ENCODE measurements at places on chromosomes 7 and 10. TPM values are rescaled to one million over a fixed set of nuclear protein-coding genes. Genes with fewer than 3 reads are reported as not detected.

The PTCD1 gene
- 3.5 TPM for total RNA-seq

DNA sequence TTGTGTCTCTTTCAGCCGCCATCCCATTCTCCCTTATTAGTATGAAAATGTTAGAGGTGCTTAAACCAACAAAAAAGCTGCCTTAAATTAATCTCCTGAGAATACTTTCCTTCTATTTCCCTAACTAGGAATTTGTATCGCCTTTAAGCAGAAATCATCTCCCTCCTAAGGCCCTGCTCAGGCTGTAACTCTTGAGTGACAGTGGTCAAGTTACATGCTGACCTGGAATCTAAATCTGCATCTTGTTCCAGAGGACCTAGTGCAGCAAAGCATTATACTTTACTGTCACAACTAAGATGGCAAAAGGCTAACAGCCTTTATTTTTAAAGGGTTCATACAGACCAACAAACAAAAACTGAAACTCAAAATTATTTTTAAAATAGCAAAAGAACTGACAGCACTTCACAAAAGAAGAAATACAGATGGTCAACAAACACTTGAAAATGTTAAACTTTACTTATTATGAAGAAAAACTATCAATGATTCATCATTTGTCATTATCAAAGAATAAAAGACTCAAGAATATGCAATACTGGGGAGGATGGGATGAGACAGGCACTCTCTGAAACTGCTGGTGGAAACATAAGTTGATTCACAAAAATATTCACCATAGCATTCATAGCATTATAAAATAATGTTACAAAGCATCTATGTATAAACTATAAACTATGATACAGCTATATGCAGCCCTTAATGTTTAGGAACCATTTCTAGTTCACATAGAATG lies 11.0 kb downstream of the CYREN start:
- DNase-seq = no peak

DNA sequence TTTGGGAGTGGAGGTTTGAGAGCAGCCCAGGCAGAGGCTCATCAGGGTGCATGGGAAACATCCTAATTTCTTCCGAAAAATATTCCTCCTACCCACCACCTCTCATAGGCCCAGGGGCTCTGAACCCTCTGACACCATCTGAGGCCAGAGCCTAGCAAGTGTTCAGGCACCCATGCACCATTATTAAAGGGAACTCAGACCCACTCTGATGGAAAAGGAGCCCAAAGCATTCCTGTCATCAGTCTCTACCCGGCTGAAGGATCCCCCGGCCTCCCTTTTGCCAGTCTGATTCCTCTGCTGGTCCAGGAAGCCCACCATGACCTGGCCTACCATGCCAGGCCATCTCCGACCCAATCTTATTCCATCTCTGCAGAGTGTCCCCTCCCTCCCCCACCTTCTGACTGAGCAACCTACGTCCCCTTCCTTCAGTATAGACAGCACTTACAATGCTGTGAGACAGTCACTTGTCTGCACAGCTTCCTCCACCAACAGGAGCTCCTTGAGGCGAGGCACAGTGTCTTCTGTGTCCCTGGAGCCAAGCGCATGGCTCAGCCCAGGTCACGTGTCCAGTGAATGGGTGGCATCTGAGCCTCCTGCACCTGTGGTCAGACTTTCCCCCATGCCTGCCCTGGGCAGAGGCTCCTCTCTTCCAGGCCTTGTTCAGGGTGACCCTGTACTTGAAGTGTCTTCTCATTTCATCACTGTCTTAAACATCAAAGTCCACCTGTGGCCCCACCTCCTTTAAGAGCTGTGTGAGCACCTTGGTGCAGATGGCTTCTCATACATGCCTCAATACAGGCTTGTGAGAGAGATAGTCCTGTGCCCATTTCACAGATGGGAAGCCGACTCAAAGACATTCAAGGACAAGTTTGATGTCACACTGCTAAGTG lies 889 bp upstream of the GPR15LG start:
- no peak for DNase-seq

DNA sequence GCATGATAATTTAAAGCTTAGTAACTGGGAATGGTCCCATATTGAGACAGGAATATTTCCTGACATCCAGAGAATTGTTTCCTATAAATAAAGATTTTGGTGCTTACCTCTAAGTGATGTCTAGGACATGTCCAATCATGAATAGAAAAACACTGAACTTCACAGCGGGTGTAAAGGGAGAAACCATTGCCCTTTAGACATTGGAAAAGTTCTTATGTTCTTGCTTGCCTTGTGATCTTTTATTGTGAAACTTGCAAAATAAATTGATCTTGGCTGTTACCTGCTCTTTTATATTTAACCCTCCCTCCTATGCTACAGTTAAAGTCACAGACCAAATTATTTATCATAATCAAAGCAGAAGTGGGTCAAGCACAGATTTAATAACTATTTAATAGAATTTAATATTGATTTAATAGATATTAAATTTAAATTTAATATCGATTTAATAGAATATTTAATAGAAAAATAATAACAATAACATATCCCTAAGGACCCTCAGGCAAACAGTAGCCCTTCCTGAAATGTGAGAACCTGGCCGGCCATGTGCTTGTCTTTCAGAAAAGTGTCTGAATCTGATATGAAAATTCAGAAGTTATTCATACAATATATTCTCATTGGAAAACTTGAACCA lies 47.0 kb upstream of the AKR1C1 start:
- DNase-seq = no peak

- no peak for DNase-seq
Measured at GRCh38 chr7:123621707-123622106, 20.1 kb downstream of the ASB15 start.

DNA sequence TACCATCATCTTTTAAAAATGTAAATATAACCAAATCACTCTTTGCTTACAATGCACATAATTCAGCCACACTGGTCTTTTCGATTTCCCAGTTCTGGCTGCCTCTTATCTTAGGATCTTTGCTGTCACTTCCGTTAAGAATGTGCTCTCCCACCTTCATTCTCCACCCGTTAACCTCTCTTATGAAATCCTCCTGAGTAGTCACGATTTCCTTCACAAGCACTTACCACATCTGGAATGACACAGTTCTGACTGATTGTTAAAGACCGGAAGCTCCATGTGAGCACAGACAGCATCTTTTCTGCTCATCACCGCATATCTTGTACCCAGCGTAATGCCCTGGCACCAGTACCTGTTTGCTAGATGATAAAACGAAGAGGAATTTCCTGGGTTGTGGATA lies 84.3 kb downstream of the CUL2 start:
- peak; percentile 81 for DNase-seq

- peak; percentile 20 for DNase-seq
Measured at GRCh38 chr7:144835155-144835611, 670 bp downstream of the TPK1 start.

GRCh38 chr7:113060100-113060499 lies 26.5 kb downstream of the GPR85 start:
- no peak for DNase-seq

DNA sequence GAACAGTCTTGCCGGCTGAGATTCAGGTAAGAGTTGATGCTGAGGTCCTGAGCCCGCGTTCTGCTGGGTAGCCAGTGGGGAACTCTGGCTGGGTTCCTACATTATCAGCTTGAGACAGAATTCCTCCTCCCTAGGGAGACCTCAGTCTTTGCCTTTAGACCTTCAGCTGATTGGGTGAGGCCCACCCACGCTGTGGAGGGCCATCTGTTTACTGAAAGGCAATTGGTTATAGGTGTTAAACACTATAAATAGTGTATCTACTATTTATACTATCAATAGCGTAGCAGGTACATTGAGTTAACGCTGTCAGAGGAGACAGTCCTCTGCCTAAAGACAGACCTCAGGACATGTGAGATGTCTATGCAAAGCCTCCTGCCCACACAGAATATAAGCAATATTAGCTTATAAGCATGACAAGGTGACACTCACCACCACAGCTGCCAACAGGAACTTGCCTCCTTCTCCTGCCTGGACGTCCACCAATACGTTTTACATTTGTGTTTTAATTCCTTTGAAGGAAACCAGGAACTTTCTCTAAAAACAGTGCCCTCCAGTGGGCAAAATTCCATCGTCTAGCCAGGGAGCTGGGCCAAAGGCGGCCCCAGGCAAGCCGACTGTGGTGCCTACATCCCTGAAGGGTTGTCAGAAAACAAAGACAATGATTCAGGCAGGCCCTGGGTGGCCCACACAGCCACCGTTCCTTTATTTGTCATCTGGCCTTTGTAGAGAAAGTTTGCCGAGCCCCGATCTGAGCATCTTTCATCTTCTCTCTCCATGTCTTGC lies 58.8 kb downstream of the INSIG1 start:
- DNase-seq = peak; percentile 62
